ENCODE measurements at places on chromosomes 7 and 10.

DNA sequence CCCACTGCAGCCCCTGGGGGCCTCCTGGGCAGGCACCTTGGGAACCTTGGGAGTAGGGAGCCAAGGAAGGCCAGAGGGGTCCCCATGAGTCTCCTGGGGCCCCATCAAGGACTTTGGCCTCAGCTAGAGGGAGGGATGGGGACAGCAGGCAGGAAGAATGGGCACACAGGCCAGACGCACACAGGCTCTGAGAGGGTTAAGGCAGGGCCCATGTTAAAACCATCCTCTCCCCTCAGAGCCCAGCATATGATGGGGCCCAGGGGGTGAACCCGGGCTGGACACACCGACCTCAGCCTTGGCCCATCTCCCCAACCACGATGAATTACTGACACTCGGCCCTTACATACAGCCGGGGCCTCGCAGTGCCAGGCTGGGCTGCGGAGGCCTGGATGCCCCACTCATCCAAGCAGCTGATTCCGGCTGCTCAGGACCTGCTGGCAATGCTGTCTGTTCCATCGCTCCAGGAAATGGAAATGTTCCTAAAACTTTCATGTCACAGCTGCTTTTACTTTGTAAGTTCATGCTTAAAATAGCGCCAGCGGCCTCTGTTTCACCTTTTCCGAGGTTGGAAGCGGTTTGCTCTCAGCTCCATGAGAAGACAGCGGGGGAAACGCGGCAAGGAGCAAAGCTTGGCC lies 17.3 kb upstream of the INPP5A start:
- no peak for DNase-seq

- DNase-seq, result no peak
Observed at GRCh38 chr10:72009051-72009424, 44.8 kb downstream of the CHST3 start.

- DNase-seq, result no peak
Observed at GRCh38 chr10:12235116-12235694, 39.2 kb downstream of the CDC123 start.

DNA sequence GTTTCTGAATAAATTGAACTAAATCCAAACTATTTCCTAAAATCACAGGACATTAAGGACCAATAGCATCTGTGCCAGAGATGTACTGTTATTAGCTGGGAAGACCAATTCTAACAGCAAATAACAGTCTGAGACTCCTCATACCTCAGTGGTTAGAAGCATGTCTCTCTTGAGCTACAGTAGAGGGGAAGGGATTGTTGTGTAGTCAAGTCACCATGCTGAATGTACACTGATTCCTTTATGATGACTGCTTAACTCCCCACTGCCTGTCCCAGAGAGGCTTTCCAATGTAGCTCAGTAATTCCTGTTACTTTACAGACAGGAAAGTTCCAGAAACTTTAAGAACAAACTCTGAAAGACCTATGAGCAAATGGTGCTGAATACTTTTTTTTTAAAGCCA lies 13.9 kb downstream of the MEST start:
- DNase-seq, result no peak

- DNase-seq, result no peak
Observed at GRCh38 chr7:134752006-134752760, 27.3 kb upstream of the CALD1 start.

DNA sequence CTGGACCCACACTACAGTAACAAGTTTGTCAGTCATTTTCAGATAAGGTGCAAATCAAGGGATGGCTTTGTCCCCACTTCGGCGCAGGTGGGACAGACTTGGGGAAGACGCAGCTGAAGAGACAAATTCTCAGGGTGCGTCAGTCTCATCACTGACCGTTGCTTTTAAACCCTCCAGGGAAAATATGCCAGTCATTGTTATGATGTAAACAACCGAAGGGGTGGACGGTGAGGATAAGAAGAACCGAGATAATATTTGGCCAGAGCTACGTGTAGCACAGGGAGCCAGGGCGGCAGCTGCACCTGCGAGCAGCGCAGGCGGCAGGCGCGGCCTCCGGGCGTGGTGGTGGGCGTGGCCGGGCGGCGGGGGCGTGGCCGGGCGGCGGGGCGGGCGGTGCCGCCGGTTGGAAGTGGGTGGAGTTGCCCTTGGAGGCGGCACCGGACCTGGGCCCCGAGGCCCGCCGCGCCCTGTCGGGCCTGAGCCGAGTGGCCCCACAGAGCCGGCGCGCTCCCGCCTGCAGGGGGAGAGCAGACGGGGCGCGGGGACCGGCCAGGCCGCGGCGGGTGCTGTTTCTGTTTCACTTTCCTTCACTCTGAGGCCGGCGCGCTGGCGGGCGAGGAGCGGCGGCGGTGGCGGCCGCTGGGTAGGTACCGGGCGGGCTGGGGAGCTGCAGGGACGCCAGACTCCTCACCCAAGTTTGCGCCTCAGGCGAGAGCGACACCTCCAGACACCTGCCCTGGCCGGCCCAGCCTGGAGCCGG lies at the start of gene PCGF5:
Gene PCGF5, plus strand, starts transcription at position 470 of the 760 bp plus-strand sequence. CDS start 2,209 bp downstream, outside the sequence.
- DNase-seq, result peak; percentile 88

DNA sequence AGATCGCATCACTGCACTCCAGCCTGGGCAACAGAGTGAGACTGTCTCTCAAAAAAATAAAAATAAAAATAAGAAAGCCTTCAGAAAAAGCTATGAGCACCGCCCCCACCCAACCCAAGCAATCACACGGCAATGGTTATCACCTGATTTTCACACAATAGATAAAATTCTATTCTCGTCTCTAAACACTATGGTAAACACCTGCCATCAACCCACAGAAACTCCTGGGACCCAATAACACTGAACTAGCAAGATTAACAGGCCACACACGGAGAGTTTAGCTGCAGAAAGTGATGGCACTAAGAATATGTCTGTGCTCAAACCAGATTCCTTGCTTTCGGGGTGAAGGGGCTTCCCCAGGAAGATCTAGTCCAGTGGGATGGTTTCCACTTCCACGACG lies 173.8 kb downstream of the DIP2C start:
- no peak for DNase-seq

DNA sequence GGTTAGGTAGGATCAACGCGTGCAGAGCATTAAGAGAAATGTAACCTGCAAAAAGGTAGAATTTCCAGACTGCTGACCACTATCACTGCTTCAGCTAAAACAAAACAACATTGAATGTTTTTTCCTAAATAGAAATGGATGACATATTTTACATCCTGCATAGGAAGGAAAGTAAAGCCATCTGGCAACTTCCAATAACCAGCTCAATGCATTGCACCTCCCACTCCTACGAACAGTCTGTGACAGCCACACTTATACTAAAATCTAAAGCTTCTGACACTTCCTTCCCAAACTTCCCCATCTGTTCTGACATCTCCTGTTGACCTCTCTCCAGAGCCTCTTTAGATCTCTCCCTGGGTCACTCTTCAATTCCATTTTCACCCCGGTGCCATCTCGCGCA lies 47.1 kb downstream of the NRCAM start:
- DNase-seq, result no peak

DNA sequence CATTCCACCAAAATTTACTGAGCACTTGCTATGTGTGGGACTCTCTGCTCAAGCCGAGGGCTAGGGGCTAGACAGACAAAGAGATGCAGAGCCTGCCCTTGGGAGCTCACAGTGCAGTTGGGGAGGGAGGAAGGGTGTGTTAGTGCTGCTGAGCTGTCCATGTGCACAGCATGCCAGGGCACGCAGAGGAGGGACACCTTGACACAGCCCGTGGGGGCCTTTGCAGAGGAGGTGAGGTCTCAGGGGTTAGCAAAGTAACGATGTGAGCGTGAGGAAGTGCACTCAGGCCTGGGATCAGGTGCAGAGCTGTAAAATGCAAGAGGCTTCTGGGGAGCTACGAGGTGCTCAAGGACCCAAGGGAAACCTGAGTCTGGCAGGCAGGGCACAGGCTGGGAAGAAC lies 16.3 kb downstream of the PRKCQ start:
- no peak for DNase-seq

- peak; percentile 55 for DNase-seq
Observed at GRCh38 chr7:107501593-107501992, 31.7 kb downstream of the GPR22 start.

DNA sequence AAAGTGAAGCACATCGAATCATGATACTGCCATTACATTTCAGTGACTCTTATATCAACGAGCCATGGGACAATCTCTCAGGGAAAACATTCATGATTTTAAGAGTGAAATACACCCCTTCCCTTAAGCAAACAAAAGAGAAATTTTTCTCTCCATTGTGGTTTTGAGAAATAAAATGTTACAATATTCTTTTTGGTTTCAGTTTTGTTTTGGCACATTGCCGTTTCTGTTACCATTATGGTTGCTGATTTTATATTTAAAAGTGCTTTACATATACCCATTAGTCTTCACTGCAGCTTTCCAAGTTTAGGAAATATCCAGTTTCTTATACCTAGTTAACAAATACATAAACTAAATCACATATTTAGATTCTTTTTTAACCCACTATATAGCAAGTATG lies 126.8 kb upstream of the SEM1 start:
- no peak for DNase-seq

DNA sequence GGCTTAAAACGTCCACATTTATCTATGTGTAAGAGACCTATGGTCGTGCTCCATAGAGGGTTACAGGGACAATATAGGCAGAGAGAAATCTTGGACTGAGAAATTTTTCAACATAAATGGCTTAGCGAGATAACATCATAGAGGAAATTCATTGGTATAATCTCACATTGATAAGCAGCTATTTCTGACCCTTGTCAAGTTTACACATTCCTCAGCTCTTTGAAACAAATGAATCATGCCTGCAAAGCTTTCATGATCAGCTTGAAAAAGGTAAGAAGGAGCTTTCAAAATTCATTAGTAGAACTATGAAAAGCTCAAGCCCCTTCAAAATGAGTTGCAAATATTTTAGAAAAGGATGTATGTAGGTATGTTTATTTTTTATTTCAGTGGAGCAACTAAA lies 478.8 kb downstream of the NEBL start:
- no peak for DNase-seq

GRCh38 chr7:101121991-101122932 lies 4.6 kb upstream of the SERPINE1 start:
- DNase-seq, result no peak

DNA sequence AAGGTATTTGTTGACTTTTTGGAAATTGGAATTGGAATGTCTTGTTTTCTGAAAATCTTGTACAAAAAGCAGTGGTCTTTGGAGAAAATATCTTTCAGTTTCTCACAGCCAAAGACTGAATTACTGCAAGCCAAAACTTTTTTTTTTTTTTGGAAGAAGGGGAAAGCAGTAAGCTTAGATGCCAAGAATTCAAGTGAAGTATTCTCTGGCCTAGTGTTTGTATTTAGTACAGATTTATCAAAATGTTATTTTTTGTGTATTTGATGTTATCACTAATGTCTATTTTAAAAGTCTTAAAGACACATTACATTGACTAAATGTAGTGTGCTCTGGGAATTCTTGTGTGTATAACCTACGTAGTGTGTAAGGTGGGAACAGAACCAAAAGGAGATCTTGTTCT lies 6.2 kb downstream of the TET1 start:
- no peak for DNase-seq

- no peak for DNase-seq
Observed at GRCh38 chr7:73851410-73852338, 9.3 kb upstream of the TMEM270 start.

DNA sequence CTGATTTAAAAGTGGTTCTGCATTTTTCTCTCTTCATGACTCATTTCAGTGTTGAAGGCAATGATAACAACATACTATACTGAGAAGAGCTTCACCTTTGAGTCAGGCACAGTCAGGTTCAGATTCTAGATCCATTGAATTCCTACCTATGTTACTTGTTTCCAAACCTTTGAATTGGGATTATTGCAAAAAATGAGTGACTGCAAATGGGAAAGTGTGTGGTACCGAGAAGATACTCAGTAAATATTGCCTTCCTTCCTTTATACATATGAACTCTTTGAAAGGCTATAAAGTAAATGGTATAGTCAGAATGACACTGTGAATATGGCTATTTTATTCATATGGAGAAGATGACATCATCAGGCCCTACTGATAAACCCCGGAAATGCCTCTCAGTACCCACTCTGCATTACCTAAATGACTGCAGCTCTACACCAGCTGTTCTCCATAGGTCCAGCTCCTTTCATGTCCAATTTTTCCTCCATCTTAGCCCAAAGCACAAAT lies 66.7 kb upstream of the FGL2 start:
- DNase-seq, result no peak

GRCh38 chr7:151834271-151835035 lies 42.5 kb downstream of the PRKAG2 start:
- no peak for DNase-seq

- no peak for DNase-seq
Observed at GRCh38 chr10:97503406-97503805, 4.7 kb downstream of the UBTD1 start.

DNA sequence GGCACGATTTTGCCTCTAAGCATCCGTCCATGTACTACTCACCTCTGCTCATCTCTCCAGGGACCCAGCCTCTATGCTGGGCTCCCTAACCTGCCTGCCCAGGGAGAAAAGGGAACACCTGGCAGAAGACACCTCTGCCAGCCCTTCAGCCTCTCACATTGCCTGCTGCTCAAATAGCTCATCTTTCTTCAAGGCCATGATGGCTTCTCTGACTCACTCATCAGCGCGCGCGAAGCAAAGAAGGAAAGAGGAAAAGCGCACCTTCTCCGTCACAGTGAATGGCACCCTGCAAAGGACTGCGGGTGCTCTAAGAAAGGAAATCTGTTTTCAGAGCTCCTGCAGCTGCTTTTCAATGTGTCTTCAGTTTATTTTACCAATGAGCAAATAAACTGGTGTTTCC lies 174.0 kb downstream of the PRKAG2 start:
- DNase-seq, result no peak

GRCh38 chr10:110007161-110007700 lies 553 bp upstream of the ADD3 start:
- no peak for DNase-seq

- no peak for DNase-seq
Observed at GRCh38 chr7:2120251-2120660, 112.5 kb downstream of the MAD1L1 start.

DNA sequence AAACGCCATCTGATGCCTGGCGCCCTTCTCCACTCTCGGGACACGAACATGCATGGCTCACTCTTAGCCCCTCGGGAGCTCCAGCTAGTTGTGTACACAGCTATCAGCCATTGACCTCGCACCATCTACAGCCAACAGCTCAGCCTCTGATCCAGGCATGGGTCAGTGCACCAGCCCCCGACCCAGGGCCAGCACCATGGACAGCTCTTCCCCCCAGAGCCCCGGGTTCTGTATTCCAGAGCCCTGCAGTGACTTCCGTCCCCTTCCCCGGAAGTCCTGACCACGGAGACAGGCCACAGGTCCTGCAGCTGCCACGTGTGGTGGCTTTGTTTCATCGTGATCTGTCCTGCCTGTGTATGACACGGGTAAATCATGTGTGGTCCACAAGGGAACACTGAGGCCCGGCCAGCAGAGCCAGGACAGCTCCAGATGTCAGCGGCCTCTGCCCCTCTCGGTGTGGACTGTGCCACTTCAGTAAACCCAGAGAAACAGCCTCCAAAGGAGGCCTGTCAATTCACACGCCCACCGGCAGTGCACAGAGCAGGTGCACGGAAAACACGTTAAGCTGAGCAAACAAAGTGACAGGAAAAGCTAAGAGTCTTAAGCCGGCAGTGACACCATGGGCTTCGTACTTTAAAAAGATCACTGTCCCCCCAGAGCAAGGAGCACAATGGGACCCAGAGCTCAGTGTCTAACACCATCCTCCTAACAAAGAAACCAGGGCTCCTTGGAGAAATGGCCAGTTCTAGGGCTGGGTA lies 13.0 kb downstream of the STK32C start:
- no peak for DNase-seq

GRCh38 chr10:89206402-89207180 lies 526 bp downstream of the CH25H start:
- DNase-seq, result peak; percentile 20

- no peak for DNase-seq
Observed at GRCh38 chr7:102849079-102849478, 63.7 kb upstream of the LRRC17 start.
